ENCODE measurements at places on chromosomes 16 and 17.

DNA sequence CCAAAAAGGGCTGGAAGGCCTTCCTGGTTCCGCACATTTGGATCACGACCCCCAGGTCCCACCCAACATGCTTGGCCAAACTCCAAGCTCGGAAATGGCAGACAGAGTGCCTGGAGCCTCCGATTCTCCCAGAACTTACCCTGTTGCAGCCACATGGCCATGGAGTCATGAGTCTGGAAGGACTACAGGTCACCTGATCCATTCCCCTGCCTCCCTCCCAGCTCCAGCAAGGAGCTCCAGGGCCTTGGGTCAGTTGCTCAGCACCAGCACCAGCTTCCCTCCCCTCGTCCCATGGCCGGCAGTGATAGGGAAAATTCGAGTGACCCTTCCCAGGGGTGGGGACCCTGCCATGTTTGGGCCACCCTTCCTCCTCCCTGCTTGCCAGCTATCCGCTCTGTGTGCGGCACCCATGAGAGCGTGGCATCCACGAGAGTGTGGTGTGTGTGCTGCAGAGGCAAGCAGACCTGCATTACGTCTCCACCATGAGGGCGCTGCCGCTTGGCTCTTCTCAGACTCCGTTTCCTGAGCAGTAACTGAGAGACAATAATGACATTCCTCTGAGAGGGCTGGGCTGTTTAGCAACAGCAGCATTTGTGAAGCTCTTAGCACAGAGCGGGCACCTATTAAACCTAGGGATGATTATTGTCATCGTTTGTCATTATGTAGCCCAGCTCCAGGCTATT lies 21.3 kb upstream of the RPL38 start:
- DNase-seq = no peak

DNA sequence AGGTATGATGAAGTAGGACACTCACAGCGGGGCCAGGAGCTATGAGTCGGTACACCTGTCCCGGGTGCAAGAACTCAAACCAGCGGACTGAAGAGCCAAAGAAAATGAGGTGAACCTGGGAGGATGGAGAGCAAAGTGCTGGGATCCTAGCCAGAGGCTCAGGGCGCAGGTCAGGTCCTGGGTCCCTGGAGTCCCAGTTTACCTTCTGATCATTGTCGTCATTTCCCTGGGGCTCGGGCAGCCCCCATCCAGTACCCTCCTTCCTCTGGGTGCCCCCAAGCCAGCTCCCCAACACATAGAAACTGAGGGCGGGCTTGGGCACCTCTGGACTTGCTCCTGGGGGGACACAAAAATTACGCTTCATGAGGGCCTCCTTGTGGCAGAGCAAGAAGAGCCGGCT lies 16.2 kb downstream of the CTC1 start:
- DNase-seq = no peak

DNA sequence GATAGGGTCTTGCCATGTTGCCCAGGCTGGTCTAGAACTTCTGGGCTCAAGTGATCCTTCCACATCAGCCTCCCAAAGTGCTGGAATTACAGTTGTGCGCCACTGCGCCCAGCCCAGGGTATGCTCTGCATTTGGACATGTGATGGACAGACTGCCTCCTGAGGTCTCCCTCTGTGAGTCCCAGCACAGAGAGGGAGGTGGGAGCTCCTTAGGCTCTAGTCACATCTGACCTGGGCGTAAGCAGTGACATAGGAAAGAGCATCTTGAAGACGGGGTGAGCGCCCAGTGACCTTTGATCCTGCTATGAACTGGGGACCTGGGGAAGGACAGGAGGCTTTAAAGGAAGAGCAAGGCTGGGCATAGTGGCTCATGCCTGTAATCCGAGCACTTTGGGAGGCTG lies 2.2 kb upstream of the GFAP start:
- DNase-seq = no peak

- no peak for DNase-seq
Measured at GRCh38 chr16:87395181-87395842, 3.2 kb downstream of the MAP1LC3B start.

- no peak for DNase-seq
Measured at GRCh38 chr17:60676758-60677307, 818 bp upstream of the BCAS3 start.

DNA sequence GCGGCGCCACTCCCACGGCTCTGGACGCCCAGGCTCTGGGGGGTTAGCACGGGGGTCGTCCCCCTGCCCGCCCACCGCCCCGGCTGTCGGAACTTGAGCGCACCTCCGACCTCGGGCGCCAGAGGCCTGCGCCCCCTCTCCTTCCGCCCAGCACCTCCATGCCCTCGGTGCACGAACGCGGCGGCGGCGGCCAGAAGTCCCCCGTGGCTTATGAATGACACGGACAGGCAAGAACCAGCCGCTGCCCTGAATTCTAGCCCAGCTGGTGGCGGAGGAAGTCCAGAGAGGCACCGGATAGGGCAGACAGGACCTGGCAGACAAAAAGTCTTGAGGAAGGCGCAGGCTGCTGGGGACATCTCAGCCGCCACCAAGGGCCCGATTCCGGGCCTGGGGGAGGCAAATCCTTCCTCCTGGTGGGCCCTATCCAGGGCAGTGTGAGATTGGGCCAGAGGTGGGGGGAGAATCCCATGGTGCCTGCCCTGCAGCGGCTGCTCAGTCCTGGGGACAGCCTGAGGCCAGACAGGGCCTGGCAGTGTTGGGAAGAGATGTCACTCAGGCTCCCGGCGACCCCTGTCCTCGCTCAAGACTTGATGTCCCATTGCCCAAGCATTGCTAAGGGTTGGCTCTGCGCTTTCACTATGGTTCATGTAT lies 897 bp upstream of the CYGB start:
- DNase-seq = no peak

DNA sequence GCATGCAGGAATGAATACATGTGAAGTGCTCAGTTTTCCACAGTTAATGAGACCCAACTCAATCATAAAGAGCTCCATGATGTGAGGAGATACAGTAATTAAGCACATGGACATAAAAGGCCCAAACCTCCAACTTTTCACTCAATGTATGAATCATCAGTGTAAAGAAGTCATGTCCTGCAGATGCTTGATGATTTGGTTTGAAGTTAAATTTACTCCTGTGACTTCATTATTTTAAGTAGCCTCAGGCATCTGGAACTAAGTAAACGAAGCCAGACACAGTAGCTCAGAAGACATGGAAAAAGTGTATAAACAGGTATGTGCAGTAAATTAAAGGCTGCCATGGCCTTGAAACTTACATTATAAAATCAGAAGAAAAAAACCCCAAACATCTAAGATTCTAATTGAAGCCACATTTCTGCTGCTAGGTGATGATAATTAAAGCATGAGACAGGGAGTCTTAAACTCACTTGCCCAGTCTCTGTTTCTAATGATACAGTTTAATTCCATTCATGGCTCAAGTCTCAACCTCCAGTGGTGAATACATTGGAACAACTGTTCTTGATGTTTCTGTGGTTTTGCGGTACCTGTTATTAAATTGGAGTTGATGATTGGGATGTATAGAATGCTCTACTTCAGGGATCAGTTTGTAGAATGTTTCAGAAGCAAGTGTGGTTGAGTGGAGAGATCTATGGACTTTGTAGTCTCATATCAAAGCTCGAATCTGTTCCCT lies 28.9 kb upstream of the CCL2 start:
- DNase-seq = no peak
